ENCODE measurements at places on chromosomes 7 and 10.

- no peak for DNase-seq
These were observed 60.9 kb downstream of the GLI3 start for GRCh38 chr7:42175834-42176723.

DNA sequence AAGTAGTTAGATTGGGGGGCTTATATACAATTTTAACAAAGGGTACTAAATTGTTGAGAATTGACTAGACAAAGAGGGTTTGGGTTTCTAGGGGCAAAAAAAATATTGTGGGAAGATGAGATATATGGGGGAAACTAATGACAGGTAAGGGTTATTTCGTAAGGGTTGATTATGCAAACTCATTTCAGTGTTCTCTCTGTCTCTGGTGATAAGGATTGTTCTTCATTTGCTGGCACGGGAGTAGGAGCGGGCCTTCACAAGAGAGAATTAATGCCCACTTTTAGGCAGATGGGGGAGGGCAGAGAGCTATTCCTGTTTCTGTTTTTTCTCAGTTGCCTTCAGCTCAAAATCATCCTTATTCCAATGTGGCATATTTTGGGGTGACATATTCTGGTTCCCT, 258.4 kb downstream of the EXOC4 start:
- no peak for DNase-seq

- no peak for DNase-seq
These were observed 10.7 kb upstream of the NFKB2 start for GRCh38 chr10:102384606-102385429.

DNA sequence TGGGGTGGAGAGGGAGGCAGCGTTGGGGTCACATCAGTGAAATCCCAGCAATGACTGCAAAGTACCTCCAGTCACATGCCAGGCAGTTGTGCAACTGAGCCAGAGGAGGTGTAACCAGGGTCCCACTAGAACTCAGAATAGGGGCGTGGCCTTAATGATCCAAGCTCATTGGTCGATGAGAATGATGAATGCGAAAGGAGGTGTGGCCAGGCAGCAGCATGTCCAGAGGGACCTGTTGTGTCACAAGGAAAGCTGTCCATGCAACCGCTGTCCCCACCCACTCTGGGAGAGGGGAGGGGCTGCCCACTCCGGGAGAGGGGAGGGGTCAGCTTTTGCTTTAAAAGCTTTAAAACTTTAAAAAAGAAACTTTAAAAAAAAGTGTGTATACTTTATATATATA, 25.3 kb upstream of the MTPAP start:
- no peak for DNase-seq

- DNase-seq: no peak
These were observed 66.8 kb upstream of the CCNJ start for GRCh38 chr10:95976362-95977229.

Data from amniotic stem cell (primary cell).